Activated naive CD4-positive, alpha-beta T cell treated with anti-CD3 and anti-CD28 coated beads, Interleukin-2, amount 50 U/mL, for 72 hours (primary cell): ENCODE measurements at places on chromosomes 5 and 9. TPM values are rescaled to one million over a fixed set of nuclear protein-coding genes. Genes with fewer than 3 reads are reported as not detected.

Gene PRSS3
- not detected for total RNA-seq

Gene GNA14
- total RNA-seq, result 0.59 TPM

Gene ADCY2
- total RNA-seq, result not detected

Gene LIFR
- total RNA-seq, result not detected

Gene VCAN
- total RNA-seq, result 0.04 TPM

Gene FGFR4
- 2.3 TPM for total RNA-seq

Gene FKBP15
- total RNA-seq, result 45.6 TPM

Gene NRG2
- 0.06 TPM for total RNA-seq
